Esophagus squamous epithelium (tissue), 5 donors: ENCODE measurements at places on chromosomes 7 and 10.

GRCh38 chr10:59181668-59182067 is 5.2 kb downstream of the PHYHIPL start:
- no peak for DNase-seq

GRCh38 chr7:66356277-66356721 is 151.2 kb downstream of the TPST1 start:
- DNase-seq: no peak

GRCh38 chr7:81957517-81957916 is 187.7 kb upstream of the HGF start:
- DNase-seq: no peak

DNA sequence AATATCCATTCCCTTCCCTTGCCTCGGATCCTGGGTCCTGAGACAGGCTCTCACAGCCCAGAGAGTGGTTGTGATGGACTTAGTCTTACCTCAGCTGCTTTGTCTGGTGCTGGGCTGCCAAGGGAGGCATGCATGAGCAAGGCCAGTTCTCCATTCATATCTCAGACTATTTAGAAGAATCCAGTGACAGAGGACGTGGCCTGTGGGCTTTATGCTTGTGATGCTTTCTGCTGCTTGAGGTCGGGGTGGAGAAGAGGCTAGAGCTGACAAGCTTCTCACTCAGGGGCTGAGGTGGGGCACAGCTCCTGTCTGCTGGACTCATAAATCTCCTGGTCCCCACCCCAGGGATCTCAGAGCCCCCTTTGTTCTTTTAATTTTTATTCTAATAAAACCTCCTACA is 66.8 kb downstream of the DNAJC12 start:
- no peak for DNase-seq

DNA sequence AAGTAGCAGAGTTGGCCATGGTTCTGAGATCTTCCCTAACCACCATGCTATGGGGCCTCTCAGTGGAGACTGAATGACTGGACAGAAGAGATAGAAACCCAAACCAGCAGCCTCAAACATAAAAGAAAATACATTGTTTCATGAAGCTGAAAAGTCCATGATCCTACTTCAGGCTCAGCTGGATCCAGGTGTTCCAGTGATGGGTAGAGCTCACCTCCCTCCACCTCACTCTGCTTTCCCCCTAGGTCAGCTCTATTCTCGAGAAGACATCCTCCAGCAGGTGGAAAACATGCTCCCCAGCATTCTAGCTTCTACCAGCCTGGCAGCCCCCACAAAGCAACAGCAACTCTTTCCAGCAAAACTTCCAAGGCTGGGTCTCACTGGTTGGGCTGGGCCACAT is 132.1 kb downstream of the OAT start:
- no peak for DNase-seq

GRCh38 chr7:157299613-157300368 is 37.0 kb upstream of the DNAJB6 start:
- DNase-seq: no peak
